ENCODE measurements at places on chromosomes 5 and 9.

DNA sequence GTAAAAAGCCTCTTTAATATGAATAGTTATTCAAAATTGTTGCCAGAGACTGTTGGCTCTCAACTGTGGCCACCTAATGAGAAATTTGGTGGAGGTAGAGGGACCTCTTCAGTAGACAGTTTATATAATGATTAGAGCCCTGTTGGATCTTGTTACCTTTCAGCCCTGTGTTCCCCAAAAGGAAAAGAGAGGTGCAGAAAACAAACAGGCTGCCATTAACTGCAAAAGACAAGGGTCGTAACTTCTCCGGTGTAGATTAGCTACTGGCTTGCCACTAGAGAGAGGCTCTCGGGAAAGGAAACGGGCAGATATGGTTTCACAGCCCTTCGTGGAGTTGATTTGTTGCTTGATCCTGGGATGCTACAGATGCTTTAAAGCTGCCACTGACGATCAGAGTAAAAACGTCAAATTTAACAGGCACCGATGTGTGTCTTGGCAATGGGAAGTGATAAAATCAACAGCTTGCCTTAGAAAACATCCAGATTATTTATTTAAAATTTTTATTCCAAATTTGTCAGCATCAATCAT is 7.8 kb downstream of the FST start:
- DNase-seq = no peak

- DNase-seq = no peak
Measured at GRCh38 chr5:15249152-15249551, 250.8 kb upstream of the FBXL7 start.

DNA sequence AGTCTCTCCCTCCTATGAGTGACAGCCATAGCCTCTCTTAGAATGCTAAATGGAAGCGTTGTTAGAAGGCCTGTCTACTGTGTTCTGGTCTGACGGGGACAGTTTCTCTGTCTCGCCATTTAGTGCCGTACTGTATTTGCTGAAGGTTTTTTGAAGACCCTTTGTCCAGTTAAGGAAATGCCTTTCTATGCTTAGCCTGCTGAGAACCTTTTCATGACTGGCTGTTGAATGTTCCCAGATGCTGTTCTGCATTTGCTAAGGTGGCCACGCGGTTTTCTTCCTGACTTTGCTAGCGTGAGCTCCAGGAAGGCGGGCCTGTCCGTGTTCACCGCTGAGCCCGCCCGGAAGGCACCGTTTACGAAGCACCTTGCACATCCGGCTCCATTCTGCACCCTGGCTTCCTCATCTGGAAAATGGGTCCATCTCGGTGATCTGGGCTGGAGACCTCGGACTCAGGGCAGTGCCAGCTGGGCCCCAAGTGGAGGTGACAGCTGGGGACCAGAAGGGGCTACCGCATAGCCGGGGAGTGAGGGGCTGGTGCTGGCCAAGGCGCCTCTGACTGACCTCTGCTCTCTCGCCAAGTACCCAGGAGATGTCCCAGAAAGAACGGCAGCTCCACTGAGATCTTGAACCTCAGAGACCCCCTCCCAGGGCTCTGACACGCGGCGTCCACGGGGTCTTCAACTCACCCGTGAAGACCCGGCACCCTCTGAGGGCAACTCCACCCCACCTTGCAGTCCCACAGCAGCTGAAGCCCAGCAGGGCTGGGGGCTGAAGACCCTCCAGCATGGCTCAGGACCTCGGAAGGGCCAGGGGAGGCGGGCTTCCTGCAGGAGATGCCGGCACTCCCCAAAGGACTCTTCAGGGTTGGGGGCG is 52.5 kb upstream of the NKD2 start:
- no peak for DNase-seq

GRCh38 chr9:5617749-5618148 is 11.2 kb upstream of the RIC1 start:
- DNase-seq = no peak

- no peak for DNase-seq
Measured at GRCh38 chr5:139969318-139969717, 73.8 kb downstream of the NRG2 start.

DNA sequence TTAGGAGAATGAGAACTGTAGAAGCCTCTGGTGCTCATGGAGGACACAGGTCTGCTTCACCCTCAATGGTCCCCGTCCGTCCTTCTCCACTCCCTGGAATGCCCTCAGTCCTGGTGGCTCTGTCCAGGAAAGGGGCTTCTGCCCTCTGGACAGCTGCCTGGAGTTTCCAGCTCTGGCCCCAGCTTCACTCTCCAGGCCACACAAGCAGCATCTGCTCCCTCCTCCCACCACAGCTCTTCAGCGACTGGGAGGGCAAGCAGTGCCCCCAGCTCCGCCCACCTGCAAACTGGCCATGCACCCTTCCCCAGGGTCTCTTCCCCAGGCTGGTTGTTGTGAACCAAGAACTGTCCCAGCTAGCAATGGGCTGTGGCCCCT is 4.7 kb downstream of the SARDH start:
- DNase-seq = no peak

DNA sequence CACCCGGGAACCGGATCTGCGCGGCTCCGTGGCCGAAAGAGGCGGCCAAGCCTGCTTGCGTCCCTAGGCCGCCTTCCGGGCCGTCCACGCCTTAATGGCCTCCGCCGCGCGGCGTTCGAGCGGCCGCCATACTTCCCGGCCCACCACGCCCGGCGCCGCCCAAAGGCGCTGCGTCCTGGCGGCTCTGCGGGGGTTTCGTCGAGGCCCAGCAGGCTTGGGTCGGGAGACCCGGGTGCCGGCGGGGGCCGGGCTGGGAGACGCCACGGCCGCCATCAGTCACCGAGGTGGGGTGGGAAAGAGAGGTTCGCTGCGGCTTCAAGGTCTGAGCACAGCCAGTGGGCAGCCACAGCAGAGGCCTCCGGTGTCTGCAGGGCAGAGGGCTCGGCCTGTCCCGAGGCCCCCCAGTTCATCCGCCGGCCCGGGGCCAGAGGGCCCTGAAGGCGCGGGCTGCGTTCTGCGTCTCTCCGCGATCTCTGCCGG is 545.8 kb upstream of the CDH10 start:
- DNase-seq = no peak
